ENCODE measurements at places on chromosomes 5 and 9.
A peak's percentile ranks its signal among the peaks of the same experiment; 100 is the strongest.

- no peak for DNase-seq
Measured at GRCh38 chr5:56861893-56862485, 46.6 kb downstream of the MAP3K1 start.

GRCh38 chr5:133928587-133929393 lies 39.6 kb downstream of the C5orf15 start:
- no peak for DNase-seq

- DNase-seq: no peak
Measured at GRCh38 chr9:88536023-88536324, 996 bp downstream of the NXNL2 start.

GRCh38 chr5:61471352-61471751 lies 139.3 kb downstream of the ZSWIM6 start:
- DNase-seq: no peak

GRCh38 chr5:154367101-154367500 lies 78.7 kb upstream of the SAP30L start:
- DNase-seq: no peak

GRCh38 chr5:3995954-3996619 lies 400.5 kb downstream of the IRX1 start:
- DNase-seq: no peak

- peak; percentile 40 for DNase-seq
Measured at GRCh38 chr5:119368238-119368630, 12.4 kb downstream of the TNFAIP8 start.

DNA sequence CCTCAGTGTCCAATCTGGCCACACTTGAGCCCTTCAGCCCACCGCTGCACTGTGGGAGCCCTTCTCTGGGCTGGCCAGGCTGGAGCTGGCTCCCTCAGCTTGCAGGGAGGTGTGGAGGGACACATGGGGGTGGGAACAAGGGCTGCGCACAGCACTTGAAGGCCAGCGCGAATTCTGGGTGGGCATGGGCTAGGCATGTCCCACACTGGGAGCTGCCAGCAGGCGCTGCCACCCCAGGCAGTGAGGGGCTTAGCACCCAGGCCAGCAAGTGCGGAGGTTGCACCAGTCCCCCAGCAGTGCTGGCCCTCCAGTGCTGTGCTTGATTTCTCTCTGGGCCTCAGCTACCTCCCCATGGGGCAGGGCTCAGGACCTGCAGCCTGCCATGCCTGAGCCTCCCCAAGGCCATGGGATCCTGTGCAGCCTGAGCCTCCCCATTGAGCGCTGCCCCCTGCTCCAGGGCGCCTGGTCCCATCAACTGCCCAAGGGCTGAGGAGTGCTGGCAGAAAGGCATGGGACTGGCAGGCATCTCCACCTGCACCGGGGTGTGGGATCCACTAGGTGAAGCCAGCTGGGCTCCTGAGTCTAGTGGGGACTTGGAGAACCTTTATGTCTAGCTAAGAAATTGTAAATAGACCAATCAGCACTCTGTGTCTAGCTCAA lies 148.2 kb downstream of the EMB start:
- no peak for DNase-seq

DNA sequence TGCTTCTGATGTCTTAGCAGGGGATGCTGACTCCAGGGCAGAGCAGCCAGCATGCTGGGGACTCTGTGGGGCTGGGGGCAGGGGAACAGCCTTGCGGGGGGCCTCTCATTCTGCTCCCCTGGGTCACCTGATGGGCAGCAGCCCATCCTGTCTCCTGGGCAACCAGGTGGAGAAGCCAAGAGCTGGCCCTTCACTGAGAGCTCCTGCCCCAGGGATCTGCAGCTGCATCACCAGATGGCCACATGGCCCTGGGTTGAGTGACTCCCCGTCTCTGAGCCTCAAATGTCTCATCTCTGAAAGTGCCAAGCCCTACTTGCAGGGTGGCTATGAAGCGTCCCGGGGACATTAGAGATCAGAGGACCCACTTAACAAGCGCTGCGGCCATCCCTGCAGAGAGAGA lies 49.1 kb downstream of the LRSAM1 start:
- no peak for DNase-seq

- DNase-seq: no peak
Measured at GRCh38 chr5:125306741-125307140, 560.3 kb upstream of the ZNF608 start.

- DNase-seq: no peak
Measured at GRCh38 chr5:76790632-76791290, 28.1 kb upstream of the F2RL1 start.

DNA sequence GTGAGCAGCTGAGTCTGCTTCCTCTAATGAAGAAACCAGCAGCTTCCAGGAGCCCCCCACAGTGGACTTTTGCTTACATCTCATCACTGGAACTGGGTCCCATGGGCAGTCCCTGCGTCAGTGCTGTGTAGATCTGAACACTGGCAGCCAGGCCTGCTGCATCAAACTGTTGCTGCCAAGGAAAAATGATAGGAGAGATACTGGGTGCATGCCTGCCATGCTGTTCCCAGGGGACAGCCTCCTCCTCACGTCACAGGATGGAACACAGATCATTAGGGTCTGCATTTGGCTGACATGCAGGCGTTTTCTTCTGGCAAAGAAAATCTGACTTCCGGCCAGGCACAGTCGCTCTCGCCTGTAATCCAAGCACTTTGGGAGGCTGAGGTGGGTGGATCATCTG lies 67.9 kb downstream of the OLFM1 start:
- DNase-seq: no peak

GRCh38 chr5:93623153-93623552 lies 40.1 kb downstream of the NR2F1 start:
- no peak for DNase-seq

- DNase-seq: no peak
Measured at GRCh38 chr5:15682566-15682965, 182.6 kb downstream of the FBXL7 start.

DNA sequence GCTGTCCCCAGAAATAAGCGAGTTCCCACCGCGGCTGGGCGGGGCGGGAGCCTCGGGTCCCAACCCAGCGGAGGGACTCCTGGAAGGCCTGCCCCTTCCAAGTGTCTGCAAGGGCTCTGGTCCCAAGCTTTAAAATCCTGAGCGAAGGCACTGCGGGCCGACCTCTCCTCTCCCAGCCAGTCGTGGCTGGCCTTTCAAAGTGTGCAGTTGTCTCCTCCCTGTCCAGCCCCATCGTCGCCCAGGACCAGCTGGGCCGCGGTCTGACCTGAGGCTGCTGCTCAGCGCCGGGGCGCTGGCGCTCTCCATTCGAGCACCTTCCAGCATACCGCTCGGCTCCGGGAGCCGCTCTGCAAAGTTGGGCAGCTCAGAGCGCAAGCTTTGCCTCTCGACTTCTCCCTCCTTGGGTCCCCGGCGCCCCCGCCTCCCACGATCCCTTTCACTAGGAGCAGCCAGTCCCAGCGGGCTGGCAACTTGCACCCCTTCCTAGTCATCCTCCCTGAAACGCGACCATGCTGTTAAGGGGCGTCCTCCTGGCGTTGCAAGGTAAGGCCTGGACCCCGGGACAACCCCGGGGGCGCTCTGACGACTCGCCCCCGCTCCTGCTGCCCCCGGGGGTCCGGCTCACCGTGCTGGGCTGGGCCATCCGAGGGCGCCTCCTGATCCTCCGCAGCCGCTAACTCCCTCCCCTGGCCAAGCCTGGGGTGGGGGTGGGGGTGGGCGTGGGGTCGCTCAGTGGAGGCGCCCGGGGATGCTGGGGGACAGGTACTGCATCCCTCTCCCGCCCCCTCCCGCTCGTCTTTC lies at the start of gene MAMDC2:
TSS of gene MAMDC2 (plus strand) at position 160 of the 801 bp plus-strand sequence. CDS start at position 510, 350 bp downstream.
- DNase-seq: no peak

DNA sequence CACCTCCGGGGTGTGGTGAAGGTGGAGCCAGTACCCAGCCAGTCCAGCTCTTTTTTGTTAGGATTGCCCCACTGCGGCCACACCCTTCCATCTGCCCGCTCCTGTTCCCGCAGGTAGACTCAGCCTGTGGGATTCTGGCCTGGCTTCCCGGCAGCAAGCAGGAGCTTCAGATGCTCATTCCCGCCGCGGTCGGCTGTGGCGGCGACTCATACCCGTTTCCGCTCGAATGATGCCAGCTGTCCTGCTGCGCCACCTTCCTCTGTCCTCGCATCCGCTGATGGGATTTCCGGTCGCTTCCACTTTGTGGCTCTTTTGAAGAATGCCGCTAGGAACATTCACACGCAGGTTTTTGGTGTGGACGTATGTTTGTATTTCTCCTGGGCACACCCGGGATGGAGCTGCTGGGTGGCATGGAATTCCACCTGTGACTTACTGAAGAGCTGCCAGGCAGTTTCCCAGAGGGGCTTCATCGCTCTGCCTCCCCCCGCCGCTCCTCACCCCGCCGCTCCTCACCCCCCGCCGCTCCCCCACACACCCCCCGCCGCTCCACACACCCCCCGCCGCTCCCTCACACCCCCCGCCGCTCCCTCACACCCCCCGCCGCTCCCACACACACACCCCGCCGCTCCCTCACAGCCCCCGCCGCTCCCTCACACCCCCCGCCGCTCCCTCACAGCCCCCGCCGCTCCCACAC lies 60.3 kb downstream of the TENT4A start:
- DNase-seq: peak; percentile 72

DNA sequence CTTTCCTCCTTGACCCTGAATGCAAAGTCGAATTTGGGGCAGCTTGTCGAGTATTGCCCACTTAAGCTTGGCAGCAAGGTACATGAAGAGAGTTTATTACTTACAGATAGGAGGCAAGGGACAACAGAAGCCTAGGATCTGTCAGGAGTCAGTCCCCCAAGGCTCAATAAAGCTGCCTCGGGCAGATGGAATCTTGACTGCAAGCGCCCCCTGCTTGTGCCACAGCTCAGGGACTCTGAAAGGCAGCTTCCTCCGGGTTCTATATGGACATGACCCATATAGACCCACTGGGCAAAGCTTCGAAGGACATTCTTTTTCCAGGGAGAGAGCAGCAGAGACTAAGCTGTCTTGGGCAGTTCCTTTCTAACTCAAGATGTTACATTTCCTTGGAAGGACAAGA lies 971.5 kb downstream of the EFNA5 start:
- DNase-seq: no peak

DNA sequence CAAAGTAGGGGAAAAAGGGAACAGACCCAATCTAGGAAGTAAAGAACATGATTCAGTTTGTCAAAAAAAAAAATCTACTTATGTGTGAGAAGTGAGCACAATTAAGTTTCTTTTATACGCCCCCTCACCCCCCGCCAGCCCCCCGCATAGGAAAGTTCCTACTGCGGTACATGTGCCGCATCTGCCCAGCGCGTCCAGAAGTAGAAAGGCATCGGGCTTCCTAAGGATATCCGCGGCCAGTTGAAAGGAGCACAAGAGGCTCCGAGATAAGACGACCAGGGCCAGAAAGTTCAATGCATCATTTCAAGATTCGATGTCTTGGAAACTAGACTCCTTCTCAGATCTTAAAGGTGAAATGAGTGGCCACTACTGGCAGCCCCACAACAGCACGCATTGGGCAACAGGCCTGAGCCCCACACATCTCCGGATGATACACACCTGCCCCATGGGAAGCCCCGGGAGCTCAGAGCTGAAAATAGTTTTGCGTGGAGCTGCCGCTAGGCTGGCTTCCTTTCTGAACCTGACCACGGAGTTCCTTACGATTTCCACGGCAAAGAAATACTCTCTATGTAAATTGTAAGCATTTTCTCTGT lies 203.9 kb downstream of the RAB3C start:
- DNase-seq: no peak

GRCh38 chr9:136720898-136721338 lies 8.5 kb downstream of the DIPK1B start:
- DNase-seq: no peak

DNA sequence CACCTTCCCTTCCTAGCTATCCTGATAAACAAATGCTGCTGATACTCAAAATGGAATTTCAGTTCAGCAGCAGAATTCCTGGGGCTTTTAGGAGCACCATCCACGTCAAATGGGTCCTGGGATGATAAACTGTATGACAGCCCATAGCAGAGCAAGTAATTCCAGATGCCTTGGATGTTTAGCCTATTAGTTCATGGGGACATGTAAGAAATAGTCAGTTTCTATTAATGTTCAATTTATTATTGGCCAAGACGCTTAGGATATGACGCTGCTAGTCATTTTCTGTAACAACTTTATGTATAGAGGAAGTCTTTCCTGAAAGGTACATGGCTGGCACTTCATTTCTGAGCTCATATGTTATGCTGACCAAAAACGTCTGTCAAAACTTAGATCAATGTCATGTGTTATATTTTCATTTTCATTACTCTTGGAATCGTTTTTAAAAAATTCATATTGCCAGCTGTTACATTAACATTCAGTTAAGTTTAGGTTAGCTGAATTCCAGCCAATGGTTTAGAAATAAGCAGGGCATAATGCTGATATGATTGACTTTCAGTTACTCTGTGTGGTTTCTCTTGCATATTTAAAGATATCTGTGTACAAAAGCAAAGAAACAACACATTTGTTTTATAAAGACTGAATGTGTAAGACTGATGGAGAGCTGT lies 243.8 kb downstream of the CSNK1G3 start:
- no peak for DNase-seq

GRCh38 chr5:71591100-71591499 lies 4.0 kb downstream of the MCCC2 start:
- no peak for DNase-seq

DNA sequence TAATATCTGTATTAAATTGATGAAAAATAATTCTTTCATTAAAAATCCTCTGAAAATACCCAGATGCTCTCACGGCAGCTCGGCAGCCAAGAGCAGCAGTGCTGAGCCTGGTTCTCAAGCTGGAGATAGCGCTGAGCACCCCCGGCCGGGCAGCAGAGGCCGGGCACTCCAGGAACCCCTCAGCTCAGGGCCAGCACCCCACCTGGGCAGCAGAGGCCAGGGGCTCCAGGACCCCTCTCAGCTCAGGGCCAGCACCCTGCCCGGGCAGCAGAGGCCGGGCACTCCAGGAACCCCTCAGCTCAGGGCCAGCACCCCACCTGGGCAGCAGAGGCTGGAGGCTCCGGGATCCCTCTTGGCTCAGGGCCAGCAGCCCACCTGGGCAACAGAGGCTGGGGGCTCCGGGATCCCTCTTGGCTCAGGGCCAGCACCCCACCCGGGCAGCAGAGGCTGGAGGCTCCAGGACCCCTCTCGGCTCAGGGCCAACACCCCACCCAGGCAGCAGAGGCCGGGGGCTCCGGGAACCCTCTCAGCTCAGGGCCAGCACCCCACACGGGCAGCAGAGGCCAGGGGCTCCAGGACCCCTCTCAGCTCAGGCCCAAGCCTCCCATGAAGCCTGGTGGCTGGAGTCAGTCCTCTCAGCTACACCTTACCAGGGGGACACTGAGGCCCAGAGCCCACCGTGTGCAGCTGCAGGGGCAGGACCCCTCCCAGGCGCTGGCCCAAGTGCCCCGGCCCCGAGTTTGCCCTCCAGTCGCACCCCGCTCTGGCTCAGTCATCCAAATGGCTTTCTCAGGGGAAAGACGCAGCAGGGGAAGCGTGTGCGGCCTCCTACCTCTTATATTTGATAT lies 21.7 kb downstream of the CLPTM1L start:
- DNase-seq: no peak

GRCh38 chr5:20248118-20248517 lies 260.1 kb upstream of the CDH18 start:
- DNase-seq: no peak

All from DND-41 (cell line).